ENCODE measurements at places on chromosomes 11 and 22.

DNA sequence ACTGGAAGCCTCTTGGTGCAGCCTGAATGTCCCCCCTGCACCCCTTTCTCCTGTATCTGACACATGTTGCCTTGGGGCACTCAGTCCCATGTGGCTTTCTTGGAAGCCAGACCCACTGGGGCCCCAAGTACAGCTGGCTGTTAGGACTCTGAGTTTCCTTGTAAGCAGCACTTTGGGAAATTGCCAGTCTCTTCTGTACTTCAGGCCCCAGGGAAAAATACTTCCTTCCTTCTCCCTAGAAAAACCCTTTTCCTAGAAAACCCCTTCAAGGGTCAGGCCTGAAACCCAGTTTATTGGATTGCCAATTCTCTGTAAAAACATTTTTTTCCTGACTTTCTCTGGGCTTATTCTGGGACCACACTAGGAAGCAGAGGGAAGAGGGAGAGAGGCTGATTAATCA, 360.3 kb downstream of the TENM4 start:
- DNase-seq = no peak

- DNase-seq = no peak
Measured at GRCh38 chr11:6755303-6755952, 16.3 kb downstream of the OR2AG2 start.

DNA sequence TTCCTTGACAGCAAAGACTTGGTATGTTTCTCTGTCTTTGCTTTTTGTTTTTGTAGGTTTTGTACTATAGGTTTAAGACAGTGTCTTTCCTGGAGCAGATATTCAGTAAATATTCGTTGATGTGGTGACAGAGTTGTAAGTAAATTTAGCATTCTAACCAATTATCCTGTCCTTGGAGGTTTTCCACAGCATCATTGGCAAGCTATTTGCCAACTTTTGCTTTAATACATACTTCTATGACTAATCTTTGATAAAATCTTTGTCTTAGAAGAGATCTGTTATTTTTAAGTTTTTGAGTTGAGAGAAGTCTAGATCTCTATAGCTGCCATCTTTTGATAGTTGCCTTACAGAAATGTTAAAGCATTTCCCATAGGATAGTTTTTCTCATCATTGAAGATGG, 3.8 kb downstream of the USP47 start:
- DNase-seq = no peak

DNA sequence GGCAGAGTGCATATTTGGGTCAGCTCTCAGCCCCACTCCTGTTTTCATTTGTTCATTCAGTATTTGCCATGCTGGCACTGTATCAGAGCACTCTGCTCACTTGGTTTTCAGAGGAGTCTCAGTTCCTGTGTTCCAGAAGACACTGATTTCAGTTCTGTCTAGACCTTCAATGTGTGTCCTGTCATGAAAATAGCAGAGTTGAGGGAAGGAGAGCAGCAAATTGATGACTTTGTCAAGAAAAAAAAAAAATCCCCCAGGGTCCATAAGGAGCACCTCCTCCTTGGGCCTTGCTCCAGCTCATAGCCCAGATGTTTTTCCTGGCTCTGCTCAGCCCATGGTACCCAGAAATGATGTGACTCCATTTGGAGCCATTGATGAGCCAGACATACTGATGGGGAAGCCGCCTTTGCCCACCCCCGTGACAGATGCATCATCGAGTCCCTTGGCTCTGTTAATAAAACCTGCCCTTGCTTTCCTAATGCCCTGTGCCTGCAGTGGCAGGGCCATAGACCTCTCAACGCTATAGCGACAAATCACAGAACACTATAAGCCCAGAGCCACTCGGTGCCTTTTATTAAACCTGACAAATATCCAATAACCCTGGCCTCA, 107.0 kb downstream of the PKNOX2 start:
- no peak for DNase-seq

- DNase-seq = no peak
Measured at GRCh38 chr11:75939992-75940391, 125.0 kb downstream of the UVRAG start.

DNA sequence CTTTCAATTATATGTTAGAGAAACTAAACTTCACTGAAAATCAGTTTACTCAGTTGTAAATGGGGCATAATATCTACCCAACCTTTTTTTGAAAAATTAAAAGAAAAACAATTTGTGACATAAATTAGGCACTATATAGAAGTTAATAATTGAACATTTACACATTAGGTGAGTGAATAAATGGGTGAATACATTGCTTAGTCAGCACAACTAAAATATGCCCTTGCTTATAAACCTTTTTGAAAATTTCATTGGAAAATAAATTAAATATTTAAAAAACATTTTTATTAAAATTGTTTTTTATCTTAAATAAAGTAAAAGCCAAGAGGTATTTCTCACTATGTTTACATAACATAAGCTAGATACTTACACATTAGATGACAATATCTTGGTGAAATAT, 994.5 kb upstream of the TENM4 start:
- DNase-seq = no peak

GRCh38 chr22:45911601-45912271, 65.2 kb downstream of the WNT7B start:
- DNase-seq = no peak

DNA sequence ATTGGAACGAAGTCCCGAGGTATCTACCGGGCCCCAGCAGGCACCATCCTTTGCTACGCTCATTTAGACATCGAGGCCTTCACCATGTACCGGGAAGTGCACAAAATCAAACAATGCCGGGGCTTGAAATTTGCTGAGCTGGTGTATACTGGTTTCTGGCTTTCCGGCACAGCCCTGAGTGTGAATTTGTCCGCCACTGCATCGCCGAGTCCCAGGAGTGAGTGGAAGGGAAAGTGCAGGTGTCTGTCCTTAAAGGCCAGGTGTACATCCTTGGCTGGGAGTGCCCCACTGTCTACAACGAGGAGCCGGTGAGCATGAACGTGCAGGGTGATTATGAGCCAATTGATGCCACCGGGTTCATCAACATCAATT, 158.8 kb upstream of the GUCY1A2 start:
- no peak for DNase-seq
